ENCODE measurements at places on chromosomes 3 and 15.
A peak's percentile ranks its signal among the peaks of the same experiment; 100 is the strongest.

DNA sequence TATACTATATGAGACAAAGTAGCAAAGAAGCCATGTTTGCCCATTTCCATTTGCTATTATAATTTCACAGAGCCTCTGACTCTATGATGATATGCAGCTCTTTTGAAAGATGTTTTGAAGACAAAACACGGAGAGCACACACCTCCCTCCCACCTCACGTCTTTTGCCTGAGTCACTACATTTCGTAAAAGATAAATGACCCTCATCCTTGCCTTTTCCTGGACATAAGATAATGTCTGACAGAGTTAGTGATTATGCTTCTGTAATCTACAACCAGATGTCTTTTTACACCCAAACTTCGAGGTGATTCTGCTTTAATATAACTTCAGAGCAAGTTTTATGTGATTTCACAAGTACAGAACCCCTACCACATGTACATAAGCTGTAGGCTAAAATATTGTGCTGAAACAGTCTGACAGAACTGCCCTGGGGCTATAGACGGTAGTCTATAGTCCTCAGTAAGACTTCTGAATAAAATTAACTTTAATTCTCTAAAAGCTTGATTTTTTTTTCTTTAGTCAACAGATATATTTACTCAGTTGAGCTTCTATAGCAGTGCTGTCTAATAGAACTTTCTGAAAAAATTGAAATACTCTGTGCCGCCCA lies 99.9 kb downstream of the CD200R1L start:
- no peak for DNase-seq

GRCh38 chr3:10707400-10708215 lies 108.4 kb upstream of the SLC6A11 start:
- no peak for DNase-seq

DNA sequence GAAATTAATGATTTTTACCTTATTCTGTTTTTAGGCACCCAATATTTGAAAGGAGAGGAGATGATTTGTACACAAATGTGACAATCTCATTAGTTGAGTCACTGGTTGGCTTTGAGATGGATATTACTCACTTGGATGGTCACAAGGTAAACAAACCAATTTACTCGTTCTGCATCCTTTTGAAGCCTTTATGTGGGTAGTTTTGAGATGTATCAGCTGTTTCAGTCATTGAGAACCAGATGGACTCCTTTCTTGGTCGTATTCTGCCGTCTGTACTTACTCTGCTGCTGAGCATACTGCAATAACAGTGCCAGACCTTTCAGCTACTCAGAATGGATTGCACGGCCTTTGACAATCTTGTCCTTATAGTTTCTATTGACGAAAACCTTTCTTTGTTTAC lies 13.3 kb downstream of the DNAJB11 start:
- DNase-seq = no peak

DNA sequence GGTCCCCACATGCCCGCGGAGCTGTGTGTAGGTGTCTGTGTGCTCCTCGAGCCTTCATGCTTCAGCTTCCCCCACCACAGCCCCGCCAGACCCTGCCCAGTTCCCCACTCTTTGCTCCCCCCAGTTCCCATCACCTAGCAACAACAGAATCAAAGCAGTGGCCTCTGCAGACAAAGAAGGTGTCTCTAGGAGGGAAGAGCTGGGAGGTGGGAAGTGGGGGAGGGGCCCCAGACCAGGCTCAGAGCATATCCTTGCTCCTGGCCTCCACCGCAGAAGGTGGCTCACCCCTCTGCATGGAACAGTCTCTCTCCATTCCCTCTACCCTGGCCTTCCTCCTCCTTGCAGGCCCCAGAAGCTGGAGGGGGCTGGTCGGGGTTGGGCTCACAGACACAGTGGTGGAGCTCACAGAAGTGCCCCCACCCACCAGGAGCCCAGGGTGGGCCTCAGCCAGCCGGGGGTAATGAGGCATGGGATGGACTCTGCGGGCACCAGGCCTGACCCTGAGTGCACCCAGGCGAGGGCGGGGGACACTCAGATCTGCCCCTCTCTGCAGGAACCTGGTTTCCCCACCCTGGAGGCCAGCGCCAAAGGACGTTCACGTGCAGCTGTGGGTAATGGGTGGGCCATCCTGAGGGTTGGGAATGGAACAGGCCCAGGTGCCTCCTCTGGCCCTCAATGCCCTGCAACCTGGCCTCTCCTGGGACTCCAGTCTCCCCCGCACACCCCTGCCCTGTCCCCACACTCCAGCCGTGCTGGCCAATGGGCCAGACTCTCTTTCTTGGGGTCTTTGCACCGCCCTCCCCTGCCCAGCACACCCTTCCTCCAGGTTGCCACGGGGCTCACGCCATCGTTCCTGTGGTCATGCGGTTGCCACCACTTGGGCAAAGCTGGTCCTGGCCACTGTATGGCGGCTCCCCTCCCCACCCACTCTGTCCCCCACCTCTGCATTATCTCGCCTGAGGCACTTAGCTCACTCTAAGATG lies 53.4 kb downstream of the TPRA1 start:
- DNase-seq = no peak

GRCh38 chr3:59443618-59444293 lies 393.9 kb upstream of the CFAP20DC start:
- no peak for DNase-seq

GRCh38 chr3:39187372-39188155 lies 4.8 kb downstream of the XIRP1 start:
- no peak for DNase-seq

DNA sequence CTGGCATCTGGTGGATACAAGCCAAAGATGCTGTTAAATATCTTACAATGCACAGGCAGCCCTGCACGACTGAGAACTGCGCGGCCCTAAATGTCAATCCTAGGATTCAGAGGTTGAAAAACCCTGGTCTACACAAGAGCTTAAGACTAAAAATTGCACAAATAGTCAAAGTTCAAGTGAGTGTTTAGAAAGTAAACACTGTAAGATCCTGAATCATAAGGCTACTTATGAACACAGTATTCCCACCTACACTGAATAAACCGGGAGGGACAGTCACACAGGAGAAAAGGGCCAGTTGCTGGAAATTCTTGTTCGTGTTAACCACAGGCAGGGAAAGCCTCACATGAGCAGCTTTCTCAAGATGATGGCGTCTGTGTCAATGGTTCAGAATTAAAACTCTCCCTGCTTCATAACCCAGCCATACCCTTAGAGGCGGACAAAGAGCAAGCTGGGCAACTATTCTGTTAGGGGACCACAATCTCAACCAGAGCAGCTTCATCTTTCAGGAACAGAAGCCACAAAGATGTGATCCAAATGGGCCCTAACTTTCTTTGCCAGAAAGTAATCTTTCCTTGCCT lies 37.7 kb downstream of the LRIG1 start:
- no peak for DNase-seq

DNA sequence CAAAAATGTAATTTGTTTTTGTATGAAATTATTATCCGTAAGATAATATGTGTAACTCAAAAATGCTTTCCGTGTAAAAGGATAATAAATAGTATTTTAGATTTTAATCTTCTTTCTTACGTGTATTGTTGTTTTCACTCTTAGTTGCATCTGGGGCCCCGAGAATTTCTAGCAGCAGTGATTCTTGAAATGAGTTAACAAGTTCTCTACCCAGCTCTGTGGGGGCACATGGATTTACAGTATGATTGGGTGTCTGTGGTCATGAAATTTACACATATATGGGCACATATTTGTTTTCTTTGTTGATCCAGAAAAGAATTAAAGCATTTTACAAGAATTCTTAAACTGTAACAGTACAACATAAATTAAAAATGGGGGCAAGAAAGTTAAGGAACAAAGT lies 145.9 kb upstream of the LRRFIP2 start:
- no peak for DNase-seq

DNA sequence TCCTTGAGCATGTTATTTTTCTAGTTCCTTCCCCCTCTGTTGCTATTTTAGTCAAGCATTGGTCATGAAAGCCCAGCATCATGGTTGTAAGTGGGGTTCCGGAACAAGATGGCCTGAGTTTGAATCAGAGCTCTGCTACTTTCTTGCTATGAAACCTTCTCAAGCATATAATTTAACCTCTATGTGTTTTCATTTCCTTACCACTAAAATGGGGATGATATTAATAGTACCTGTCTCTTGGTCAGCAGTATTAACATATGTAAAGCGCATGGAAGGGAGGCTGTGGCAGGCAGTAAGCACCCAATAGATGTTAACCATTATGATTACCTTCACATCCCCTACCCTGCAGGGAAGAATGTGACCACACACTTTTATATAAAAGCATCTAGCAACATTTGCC lies 14.3 kb upstream of the SPRED1 start:
- DNase-seq = no peak

DNA sequence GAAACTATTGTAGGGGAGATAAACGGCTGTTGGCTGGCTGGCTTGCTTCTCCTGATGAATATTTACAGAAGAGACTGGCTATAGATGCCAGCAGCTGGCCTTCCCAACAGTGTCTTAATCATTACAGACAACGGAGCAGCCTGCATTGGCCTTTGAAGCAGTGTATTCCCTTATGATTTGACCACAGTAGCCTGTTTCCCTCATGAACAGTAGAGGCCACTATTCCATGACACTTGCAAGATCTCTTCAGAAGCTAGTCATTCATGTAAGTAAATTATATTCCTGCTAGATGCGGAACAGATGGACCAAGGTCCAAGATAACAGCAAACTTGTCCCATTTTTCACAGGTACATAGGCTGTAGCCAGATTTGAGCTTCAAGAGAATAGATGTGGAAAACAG lies 47.3 kb downstream of the TMCO5A start:
- no peak for DNase-seq

GRCh38 chr3:65666448-65667091 lies 372.1 kb downstream of the MAGI1 start:
- no peak for DNase-seq

DNA sequence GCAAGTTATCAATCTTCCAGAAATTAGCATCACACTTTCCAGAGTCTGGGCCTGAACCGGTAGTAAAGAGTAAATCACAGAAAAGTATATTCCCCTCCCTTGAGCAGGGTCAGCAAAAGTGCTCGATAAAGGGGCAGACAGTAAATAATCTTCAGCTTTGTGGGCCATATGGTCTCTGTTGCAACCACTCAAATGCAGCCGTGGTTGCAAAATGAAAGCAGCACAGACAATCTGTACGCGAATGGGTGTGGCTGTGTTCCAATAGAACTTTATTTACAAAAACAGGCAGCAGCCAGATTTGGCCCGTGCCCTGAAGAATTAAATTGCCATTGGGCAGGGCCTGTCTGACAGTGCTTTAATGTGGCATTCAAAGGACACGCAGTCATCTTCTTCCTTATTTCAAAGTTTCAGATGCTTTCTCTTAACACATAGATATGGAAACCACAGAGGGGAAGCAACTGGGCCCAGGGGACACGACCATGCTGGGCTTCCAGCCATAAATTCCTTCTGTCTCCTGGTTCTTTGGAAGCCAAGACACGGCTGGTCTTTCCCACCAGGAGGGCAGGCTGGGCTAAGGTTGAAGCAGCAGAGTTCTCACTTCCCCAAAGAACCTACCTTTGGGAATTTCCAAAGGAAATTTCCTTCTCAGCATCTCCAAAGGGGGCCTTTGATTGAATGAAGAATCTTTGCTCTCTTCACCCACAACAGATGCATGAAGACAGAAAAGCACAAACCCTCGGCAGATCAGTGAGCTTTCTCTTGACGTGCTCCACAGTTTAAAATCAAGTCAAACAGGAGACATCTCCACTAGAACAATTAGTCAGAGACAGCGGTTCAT lies 489.8 kb upstream of the PROK2 start:
- peak; percentile 54 for DNase-seq

- no peak for DNase-seq
Measured at GRCh38 chr15:70483513-70483912, 279.8 kb downstream of the UACA start.

DNA sequence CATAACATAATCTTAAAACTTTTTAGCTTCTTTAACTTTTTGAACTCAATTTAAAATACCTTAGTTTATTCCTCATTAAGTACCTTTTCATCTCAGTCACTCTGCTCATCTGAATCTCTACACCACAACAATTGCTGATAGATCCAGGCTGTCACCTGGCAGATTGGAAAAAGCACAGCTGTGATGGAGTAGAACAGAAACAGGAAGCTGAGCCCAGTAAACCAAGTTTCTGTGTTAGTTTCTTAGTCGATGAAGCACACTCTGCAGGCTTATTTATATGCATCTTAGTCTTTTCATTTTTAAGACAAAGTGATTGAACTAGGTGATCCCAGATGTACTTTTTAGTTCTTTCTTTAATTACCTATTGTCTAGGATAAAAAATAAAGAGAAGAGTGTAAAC lies 1398.0 kb upstream of the ALCAM start:
- no peak for DNase-seq

DNA sequence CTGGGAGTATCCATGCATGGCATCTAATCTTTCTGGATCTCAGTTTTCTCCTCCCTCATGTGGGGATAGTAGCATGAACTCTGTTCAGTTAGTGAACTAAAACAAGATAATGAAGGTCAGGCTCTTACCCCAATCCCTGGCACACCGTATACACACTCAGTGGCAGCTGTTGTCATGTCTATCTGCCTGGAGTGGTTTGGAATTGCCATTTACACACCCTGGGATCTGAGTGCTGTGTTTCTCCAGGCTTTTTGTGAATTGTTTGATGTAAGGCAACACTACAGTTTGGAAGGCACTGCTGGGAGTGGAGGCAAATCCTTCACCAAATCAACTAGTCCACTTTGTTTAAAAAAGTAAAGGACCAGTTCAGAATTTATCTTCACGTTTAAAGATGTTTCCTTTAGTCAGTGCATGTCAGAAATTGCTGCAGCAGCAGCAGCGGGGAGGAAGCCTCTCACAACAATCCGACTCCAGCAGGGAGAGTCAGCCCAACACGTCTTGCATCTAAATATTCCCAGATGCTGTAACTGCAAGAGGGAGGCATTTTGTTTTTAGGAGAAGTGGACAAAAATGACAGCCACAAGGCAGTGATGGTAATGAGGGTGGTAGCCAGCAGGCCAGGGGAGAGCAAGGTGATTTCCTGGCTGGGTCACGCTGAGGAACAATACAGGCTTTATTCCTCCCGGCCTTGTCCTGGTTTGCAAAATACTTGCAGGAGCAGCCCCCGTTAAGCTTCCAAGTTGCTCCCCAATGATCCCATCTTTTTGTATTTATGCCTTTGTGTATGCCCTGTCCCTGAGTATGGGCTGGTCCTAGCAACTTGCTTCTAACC lies 128.5 kb upstream of the LRIG1 start:
- no peak for DNase-seq

- no peak for DNase-seq
Measured at GRCh38 chr3:20307383-20307782, 121.4 kb upstream of the SGO1 start.

DNA sequence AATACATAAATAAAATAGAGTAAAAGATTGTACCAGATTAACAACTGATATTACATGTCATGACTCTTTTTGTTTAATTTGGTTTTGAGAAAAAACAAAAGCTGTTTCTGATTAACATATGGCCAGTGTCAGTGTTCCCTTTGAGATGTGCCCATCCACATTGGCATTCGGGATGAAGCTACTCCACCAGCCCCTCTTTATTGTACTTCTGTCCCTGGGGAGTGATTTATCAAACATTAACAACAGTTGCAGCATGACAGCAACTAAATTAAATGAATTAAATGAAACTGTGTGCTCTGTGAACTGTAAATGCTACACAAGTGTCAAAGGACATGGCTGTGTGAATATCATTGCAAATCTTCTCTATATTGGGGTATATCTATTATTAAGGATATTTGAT lies 25.9 kb upstream of the MTMR10 start:
- DNase-seq = no peak

- peak; percentile 19 for DNase-seq
Measured at GRCh38 chr3:32733631-32734229, 48.7 kb downstream of the CNOT10 start.

- DNase-seq = no peak
Measured at GRCh38 chr3:141234283-141234682, 2.7 kb downstream of the PXYLP1 start.

GRCh38 chr3:30439451-30440053 lies 166.8 kb upstream of the TGFBR2 start:
- no peak for DNase-seq

Data from BJ (cell line).